Small intestine (tissue), 16 donors: ENCODE measurements at places on chromosomes 5 and 9. TPM values are rescaled to one million over a fixed set of nuclear protein-coding genes. Genes with fewer than 3 reads are reported as not detected.

DNA sequence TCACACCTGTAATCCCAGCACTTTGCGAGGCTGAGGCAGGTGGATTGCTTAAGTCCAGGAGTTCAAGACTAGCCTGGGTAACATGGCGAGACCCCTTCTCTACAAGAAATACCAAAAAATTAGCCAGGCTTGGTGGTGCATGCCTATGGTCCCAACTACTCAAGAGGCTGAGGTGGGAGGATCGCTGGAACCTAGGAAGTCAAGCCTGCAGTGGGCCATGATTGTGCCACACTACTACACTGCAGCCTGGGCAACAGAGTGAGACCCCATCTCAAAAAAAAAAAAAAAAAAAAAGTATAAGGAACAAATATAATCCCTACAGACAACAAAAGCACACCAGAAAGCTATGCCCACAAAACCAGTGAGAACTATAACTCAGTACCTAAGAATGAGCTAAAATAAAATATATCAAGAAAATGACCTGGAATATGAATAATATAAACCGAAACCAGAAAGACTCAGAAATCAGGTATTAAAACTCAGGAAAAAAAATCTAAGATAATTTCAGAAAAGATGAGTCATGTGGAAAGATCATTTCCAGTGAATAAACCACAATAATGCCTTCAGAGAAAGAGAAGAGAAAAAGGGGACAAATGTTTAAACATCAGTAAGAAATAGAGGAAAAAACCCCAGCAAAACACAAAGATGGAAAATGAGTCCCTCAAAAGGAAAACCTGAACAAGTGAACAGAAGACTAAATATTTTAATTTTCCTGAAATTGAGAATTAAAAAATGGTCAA lies 57.4 kb downstream of the GOLPH3 start:
- no peak overlapping the region for H3K27ac ChIP-seq
- H3K27me3 ChIP-seq = no peaks in the 10 kb centered on the region
- no peak overlapping the region for H3K4me3 ChIP-seq
- no peak for DNase-seq

The PAEP gene
- polyA plus RNA-seq = not detected

DNA sequence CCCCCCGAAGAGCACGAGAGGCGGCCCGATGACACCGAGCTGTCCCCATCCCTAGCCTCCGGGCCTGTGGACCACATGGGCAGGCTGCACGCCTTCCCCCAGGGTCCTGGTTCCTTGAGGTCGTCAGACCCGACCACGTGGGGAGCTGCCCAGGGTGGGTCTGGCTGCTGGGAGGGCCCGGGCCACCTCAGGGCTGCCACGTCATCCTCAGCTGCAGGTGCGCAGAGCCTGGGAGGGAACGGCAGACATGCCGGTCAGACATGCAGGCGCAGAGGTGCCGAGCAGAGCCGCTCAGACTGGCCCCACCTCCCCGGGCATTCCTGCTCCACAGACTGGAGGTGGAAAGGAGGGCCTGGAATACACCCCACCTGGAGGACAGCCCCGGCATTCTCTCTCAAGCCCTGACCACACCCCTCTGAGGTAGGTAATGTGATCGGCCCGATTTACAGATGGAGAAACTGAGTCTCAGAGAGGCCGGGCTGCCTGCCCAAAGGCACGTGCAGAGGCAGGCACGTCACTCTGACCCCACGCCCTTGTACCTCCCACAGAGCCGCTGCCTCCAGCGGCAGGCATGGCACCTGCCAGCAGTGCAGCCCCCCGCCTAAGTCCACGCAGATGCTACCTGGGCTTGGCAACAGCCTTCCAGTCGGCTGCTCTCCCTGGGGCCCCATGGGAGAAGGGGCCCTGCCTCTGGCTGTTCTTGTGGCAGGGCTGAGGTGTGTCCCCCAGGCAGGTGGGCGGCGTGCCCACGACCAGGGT lies 649 bp downstream of the CCDC187 start:
- no peaks in the 10 kb centered on the region for H3K36me3 ChIP-seq
- no peak overlapping the region for H3K27ac ChIP-seq
- no peaks in the 10 kb centered on the region for H3K4me1 ChIP-seq
- DNase-seq = no peak
- H3K27me3 ChIP-seq = no peaks in the 10 kb centered on the region

DNA sequence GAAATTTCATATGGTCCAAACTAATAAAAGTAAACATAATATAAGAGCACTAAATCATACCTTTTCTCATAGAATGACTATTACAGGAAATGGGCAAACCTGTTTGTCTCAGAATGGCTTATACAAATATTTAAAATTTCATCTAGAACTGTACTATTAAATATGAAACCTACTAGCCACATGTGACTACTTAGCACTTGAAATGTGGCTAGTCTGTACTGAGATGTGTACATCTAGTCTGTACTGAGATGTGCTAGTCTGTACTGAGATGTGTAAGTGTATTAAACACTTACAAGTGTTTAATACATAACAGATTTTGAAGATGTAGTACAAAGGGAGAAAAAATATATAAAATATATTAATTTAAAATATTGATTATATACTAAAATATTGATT lies 22.4 kb downstream of the ABITRAM start:
- DNase-seq = no peak
- no peak overlapping the region for H3K27ac ChIP-seq

The PLAC8L1 gene
- 0.33 TPM for polyA plus RNA-seq

The ADGRD2 gene
- not detected for polyA plus RNA-seq

The CKS2 gene
- 99.4 TPM for polyA plus RNA-seq

The STKLD1 gene
- polyA plus RNA-seq = 0.79 TPM

- H3K36me3 ChIP-seq = no peaks in the 10 kb centered on the region
- no peaks in the 10 kb centered on the region for H3K27me3 ChIP-seq
- DNase-seq = no peak
Measured at GRCh38 chr5:39670391-39670790, 245.6 kb upstream of the DAB2 start.

DNA sequence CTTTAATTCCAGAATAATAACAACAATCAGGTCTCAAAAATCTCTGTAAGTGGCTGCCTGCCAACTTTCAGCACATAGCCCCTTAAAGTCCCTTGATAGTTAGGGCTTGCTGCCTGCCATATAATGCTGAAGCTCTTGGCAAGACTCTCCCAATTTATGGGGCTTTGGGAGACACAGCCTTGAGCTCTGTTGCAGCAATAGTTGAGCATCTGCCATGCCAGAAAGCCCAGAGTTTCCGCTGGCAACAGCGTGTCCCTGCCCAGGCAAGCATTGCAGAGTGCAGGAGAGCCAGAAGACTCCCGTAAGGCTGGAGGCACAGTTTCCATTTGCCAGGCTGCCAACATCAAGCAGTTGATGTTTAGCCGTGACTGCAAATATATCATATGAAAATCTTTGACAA lies 678.5 kb upstream of the NUDT12 start:
- DNase-seq = no peak
- H3K36me3 ChIP-seq = no peaks in the 10 kb centered on the region
- H3K4me3 ChIP-seq = no peak overlapping the region
- H3K4me1 ChIP-seq = no peaks in the 10 kb centered on the region
- H3K27ac ChIP-seq = no peak overlapping the region

GRCh38 chr5:110342683-110343082 lies 383.8 kb downstream of the TMEM232 start:
- H3K4me1 ChIP-seq = peaks cover 8% of the 10 kb centered on the region
- no peaks in the 10 kb centered on the region for H3K27me3 ChIP-seq
- no peak for DNase-seq
- H3K4me3 ChIP-seq = no peak overlapping the region
- H3K27ac ChIP-seq = no peak overlapping the region
- H3K36me3 ChIP-seq = no peaks in the 10 kb centered on the region

The NKD2 gene
- polyA plus RNA-seq = 0.81 TPM

DNA sequence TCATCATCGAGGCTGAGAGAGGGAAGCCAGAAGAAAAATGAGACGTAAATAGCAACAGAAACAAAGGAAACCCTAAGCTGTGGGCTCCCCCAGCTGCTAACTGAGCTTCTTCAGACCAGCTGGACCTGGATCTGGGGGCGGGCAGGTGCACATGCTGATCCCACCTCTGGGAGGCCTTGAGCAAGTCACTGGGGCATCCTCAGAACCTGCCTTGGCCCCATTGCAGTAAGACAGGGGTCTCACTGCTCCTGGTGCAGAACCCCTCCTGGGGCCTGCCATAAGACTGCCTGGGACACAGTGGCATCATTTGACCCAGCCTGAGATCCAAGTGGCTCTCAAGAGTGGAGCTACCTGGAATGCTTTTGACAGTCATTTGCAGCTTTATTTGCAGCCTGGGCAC lies 77.4 kb downstream of the PHF2 start:
- H3K4me3 ChIP-seq = no peak overlapping the region
- no peak overlapping the region for H3K27ac ChIP-seq
- H3K27me3 ChIP-seq = no peaks in the 10 kb centered on the region
- H3K4me1 ChIP-seq = no peaks in the 10 kb centered on the region
- no peak for DNase-seq

DNA sequence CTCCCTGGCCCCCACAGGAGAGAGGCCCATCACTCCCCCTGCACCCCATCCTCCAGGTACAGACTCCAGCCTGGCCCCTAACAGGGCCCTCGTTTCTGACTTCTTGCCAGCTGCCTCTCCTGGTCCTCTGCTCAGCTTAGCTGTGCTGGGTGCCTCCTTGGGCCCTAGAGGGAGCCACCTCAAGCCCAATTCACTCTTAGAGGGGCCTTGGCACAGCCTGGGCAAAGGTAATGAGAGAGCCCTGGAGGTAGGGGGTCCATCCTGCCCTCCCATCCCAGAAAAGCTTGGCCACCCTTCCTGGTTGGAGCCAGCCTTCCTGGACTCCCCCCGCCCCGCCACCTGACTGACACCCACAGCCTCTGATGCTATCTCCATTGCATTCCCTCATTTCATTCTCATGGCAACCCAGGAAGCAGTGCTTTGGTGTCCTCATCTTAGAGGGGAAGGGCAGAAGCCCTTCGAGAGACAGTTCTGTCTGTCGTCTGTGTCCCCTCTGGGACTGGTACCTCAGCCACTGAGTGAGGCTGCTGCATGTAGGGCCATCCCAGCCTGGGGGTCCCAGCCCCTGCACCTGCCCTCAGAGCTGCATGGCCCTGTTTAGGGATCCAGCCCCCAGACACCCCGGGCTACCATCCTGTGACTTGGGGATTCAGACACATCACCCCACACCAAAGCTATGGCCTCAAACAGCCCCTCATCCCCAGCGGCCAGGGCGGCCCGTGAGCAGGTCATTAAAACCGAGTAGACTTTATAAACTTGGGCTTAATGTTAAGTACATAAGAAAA lies 95.5 kb downstream of the BARX1 start:
- H3K4me3 ChIP-seq = no peak overlapping the region
- H3K27ac ChIP-seq = no peak overlapping the region
- no peaks in the 10 kb centered on the region for H3K27me3 ChIP-seq
- H3K36me3 ChIP-seq = no peaks in the 10 kb centered on the region

GRCh38 chr5:139579-140442 lies 47.8 kb downstream of the PLEKHG4B start:
- H3K27me3 ChIP-seq = no peaks in the 10 kb centered on the region
- H3K27ac ChIP-seq = no peak overlapping the region
- H3K4me3 ChIP-seq = no peak overlapping the region
- H3K36me3 ChIP-seq = no peaks in the 10 kb centered on the region
- no peaks in the 10 kb centered on the region for H3K4me1 ChIP-seq
- no peak for DNase-seq

- H3K36me3 ChIP-seq = peaks cover 12% of the 10 kb centered on the region
- H3K27ac ChIP-seq = no peak overlapping the region
- H3K4me1 ChIP-seq = no peaks in the 10 kb centered on the region
Measured at GRCh38 chr9:128540634-128541360, 11.6 kb upstream of the SPTAN1 start.

- no peak overlapping the region for H3K27ac ChIP-seq
- no peaks in the 10 kb centered on the region for H3K4me1 ChIP-seq
- no peaks in the 10 kb centered on the region for H3K27me3 ChIP-seq
- no peak overlapping the region for H3K4me3 ChIP-seq
- DNase-seq = no peak
Measured at GRCh38 chr5:35668319-35668718, 50.7 kb downstream of the SPEF2 start.

- no peak overlapping the region for H3K27ac ChIP-seq
- DNase-seq = no peak
- no peak overlapping the region for H3K4me3 ChIP-seq
Measured at GRCh38 chr5:81397176-81397575, 3.2 kb upstream of the ACOT12 start.

The TYRP1 gene
- 2.5 TPM for polyA plus RNA-seq

- H3K36me3 ChIP-seq = no peaks in the 10 kb centered on the region
- no peak overlapping the region for H3K4me3 ChIP-seq
- no peak for DNase-seq
- no peaks in the 10 kb centered on the region for H3K27me3 ChIP-seq
Measured at GRCh38 chr5:130868186-130868840, 296.7 kb downstream of the HINT1 start.
